ENCODE measurements at places on chromosomes 7 and 10.

DNA sequence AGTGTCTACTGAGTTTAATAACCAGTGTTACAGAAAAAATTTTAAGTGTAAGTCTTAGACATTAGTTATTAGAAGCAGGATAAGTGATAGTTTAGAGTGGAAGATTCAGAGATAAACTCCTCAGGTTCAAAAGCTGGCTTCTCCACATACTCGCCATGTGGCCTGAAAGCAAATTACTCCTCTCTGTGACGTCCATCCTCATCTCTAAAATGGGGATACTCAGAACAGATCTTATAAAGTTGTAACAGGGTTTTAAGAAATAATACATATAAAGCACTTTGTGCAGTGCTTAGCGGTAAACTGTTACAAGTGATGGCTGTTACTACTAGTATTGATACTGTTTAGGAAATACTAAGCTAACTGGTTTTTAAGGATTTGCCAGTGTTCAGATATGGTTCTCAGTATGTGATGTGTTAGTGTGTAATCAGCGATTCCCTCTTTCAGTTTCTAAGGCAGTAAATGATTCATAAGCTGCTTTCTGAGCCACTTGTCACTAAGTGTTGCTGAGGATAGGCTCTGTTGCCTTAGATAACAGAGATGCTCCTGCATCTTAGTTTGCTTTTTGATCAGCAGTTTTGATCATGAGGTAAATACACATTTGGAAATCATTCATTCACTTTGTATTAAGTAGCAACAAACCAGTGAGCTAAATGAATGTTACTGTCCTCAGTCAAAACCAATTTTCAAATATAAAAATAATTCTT lies 58.7 kb downstream of the CYP51A1 start:
- DNase-seq, result no peak

GRCh38 chr7:32427769-32428291 lies 62.4 kb downstream of the LSM5 start:
- DNase-seq, result peak; percentile 39

GRCh38 chr10:48749254-48749787 lies 64.6 kb downstream of the WDFY4 start:
- no peak for DNase-seq

DNA sequence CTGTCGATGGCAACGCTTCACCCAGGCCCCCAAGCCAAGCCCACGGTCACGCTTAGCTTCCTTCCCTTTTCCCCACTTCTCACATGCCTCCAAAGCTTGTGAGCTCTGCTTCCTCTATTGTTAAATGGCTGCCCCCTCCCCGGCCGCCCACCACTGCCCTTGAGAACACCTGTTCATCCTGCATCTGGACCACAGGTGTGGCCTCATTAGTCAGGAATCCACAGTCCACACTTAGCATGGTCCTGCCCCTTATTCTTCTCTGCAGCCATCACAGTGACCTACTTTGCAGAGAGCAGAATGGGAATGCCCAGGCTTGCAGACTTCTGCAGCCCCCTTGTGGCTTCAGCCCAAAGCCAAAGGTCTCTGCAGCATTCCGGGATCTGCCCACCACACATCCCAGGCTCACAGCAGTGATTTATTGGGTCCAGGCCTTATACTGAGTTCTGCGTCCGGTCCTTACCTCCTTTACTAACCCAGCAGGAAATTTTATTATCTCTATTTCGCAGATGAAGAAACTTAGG lies 66.9 kb downstream of the PTPRE start:
- DNase-seq, result peak; percentile 13

- DNase-seq, result no peak
Observed at GRCh38 chr10:28595613-28596012, 62.7 kb downstream of the WAC start.

DNA sequence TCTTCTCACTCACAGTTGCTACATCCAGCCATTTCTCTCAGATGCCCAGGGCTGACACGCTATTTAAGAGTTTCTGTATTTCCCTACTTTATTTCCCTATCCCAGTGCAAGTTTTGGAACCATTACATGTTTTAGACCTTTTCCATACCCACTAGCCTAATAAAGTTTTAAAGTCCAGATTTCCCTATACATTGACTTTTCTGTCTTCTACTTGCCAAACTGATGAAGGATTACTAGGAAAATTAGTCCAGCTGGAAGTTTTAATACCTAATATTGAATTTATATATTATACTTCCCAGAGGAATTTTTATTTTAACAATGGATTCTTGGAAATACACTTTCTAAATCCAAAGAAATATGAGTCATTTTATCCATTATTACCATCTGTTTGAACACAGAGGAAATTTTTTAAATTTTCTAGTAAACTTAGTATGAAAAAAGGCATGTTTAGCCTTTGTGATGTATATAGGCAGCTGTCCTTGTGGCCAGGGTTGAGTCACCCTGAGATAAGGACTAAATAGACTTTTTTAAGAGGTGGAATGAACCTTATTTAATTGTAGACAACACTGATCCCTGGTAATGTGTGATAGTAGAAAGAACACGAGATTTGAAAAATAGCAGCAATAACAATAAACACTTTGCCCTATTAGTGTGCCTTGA lies 205.0 kb downstream of the TFEC start:
- DNase-seq, result no peak

- DNase-seq, result no peak
Observed at GRCh38 chr10:90834326-90834725, 23.5 kb downstream of the HTR7 start.

DNA sequence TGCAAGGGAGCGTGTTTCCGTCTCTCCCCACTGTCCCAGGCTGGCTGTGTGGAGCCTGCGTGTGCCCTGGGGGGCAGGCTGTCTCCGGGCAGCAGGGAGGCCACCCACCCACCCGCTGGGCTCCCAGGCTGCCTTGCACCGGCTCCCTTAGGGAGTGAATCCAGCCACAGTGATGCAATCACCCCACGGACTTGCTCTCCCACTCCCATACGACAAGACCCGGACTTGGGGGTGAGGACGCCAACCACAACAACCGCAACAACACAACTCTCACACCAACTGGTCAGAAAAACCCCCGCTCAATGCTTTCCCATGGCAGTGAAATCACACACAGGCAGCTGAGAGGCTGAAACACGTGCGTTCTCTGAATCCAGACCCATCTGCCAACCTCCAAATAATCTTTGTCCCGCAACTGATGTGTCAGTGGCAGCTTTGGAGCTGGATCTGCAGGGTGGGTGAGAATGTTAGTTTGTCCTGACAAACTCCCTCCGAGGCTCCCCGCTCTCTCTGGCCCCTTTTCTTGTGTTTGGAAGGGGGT lies 62.7 kb upstream of the DDC start:
- DNase-seq, result no peak

DNA sequence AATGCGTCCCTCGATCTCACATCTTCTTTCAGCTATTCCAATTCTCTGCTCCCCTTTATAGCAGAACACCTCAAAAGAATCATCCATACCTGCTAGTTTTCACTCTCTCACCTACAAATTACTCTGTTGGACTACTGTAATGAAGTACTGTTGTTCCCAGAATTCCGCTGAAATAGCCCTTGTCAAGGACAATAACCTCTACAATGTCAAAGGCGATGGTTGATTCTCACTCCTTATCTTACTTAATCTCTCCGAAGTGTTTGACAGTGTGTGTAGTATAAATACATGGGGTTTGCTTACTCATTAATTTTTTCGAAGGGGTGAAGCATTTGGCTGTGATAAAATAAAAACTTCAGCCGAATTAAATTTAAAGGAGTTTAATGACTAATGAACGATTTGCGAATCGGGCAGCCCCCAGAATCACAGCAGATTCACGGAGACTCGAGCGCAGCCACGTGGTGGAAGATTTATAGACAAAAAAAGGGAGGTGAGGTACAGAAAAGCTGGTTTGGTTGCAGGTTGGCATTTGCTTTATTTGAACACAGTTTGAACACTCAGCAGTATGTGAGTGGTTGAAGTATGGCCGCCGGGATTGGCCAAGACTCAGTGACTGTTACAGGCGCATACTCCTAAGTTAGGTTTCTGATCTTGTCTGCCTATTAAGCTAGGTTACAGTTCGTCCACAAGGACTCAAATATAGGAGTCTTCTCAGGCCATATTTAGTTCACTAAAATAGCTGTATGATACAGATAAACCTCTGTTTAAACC lies 29.8 kb downstream of the SYPL1 start:
- DNase-seq, result no peak

GRCh38 chr7:70097645-70098044 lies 499.4 kb downstream of the AUTS2 start:
- no peak for DNase-seq

DNA sequence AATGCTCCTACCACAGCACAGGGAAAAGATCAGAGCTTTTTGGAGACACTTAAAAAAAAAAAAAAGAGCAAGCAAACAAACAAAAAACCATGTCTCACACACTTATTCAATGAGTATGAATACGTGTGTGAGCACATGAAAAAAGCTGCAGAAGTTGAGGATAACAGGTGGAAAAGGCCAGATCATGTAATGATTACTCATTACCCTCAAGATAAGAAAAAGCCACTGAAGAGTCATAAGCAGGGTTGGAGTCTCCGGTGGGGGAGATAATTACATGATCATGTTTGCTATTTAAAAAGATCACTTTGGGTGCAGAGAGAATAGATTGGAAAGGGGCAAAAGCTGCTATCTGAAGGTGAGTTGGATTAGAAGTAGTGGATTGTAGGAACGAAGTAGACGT lies 77.0 kb downstream of the POU6F2 start:
- DNase-seq, result no peak

DNA sequence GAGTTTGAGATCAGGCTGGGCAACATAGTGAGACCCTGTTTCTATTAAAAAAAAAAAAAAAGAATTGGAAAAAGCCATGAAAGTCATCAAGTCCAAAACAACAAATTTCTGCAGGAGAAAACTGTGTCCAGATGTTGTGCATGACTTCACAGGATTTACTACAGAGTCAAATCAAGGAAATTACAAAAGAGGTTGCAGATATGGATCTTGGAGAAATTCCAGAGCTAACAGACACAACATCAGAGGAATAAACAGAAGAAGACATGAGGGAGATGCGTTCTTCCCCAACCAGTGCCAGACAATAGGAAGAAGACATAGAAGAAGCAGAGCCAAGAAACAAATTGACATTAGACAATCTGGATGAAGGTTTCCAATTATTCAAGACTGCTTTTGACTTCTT lies 24.3 kb upstream of the KCNIP2 start:
- DNase-seq, result no peak

- no peak for DNase-seq
Observed at GRCh38 chr7:74092964-74093471, 9.4 kb downstream of the LIMK1 start.

DNA sequence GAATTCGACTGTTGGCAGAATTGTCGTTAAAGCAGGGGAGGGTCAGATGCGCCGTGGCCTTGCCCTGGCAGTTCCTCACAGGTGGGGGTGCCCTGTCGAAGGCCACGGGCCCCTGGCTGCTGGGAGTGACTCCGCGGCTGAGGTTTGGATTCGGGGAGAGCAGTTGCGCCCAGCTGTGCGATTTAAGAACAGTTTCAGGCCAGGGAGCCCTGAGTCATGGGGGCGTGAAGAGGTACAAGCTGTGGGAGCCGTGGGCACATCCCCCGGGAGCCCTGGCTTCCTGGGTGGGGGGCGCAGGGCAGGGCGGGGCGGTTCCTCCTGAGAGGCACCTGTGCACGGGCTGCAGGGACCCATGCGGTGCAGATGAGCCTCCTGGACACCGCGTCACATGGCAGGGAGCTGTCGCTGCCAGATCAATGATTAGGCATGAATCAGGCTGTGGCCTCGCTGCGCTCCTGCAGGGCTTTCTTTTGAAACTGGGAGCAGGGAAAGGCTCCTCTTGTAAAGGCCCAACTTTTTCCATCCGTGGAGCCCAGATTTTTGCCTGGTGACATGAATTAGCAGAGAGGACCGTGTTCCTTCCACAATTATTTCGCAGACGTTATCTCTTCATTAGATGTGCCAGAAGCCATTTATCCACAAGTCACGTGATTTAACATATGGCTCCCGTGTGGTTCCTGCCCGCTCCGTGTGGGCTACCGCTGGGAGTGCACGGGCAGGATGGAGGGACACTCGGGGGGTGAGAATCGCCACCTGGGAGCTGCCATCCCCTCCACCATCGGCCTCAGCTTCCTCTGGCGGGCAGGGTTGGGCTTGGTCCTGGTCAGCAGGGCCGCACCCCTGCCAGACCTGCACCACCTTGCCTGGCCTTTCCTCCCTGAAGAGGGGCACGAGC lies 918 bp downstream of the PWWP2B start:
- DNase-seq, result peak; percentile 25

GRCh38 chr10:110355141-110355831 lies 50.6 kb upstream of the SMNDC1 start:
- no peak for DNase-seq

DNA sequence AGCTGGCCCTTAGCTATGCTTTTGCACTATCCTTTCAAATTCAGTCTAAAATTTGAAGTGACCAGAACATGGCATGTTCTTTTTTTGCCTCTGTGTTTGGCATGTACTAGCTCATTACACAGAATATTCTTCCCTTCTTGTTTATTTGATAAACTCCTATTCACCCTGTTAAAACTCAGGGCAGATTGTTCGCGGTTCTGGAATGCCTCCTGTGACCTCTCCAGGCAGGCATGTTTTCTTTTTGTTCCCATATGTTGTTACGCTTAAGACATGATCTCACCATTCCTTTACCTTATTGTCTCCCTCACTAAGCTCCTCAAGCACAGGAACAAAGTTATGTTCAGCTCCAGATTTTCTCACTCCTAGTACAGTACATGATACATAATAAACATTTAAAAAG lies 181.7 kb downstream of the CCSER2 start:
- no peak for DNase-seq

DNA sequence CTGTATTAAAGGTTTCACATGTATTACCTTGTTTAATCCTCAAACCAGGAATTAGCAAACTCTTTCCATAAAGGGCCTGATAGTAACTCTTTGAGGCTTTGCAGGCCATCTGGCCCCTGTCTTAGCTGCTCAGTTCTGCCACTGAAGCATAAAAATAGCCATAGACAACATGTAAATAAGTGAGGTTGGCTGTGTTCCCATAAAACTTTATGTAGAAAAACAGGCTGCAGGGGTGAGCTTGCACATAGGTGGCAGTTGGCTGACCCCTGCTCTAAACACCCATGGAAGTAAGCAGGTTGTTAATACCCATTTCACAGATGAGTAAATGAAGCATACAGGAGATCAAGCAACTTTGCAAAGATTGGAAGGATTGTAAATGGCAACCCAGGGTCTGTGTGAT lies 1279.2 kb upstream of the AUTS2 start:
- no peak for DNase-seq

GRCh38 chr10:92619368-92619767 lies 26.4 kb downstream of the KIF11 start:
- no peak for DNase-seq

GRCh38 chr7:47304727-47305719 lies 276.9 kb downstream of the TNS3 start:
- no peak for DNase-seq
